ENCODE measurements at places on chromosomes 2 and 18.

GRCh38 chr2:207180741-207181140, 15.0 kb upstream of the KLF7 start:
- DNase-seq: no peak

- DNase-seq: no peak
Observed at GRCh38 chr18:70826571-70826970, 537.7 kb downstream of the SOCS6 start.

DNA sequence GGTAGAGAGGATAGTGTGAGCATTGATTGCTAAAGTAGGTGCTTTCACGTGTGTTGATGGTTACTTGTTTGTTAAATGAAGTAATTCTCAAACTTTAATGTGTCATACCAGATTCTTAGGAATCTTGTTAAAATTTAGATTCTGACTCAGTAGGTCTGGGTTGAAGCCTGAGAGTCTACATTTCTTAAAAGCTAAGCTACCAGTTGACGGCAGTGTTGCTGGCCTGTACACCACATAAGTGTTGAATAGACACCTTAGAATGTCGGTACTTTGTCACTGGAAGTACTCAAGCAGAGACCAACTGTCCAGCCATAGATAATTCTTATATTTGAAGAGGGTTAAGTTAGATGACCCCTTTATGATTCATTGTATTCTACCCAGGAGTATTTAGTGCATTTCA, 79.8 kb downstream of the ACVR2A start:
- no peak for DNase-seq

DNA sequence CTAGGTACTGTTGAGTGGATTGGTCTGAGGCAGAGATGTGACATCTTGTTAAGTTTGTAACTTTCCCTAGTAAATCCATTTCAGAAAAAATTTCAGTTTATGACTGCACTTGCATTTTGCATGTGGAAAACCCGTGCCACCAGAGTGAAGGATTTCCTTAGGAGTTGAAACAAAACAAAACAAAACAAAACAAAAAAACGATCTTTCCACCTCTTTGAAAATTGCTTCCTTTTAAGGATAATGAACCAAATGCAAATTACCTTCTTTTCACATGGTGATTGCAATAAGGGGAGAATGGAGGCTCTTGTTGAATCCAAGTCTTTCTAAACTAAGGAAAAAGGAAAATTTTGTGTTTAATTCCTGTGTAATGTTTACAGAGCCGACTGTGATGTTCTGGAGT, 43.2 kb downstream of the PHLPP1 start:
- no peak for DNase-seq

DNA sequence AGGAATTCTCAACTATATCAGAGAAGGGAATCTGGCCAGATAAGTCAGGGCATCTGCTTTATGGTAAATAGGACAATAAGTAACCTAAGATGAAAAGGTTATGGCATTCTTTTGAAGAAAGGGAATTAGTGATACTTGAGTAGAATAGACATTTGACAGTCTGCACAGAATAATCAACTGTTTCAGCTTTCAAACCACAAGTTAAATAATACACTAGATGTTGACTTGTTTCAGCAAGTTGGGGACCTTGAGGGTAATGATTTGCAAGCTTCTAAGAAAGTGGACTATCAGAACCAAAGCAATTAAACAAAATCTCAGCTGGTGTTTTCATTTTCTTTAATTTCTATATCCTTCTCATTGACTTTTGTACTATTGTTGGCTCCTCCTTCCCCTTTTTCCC, 54.5 kb downstream of the SLC39A10 start:
- DNase-seq: no peak

GRCh38 chr2:239278361-239278760, 122.5 kb downstream of the HDAC4 start:
- no peak for DNase-seq

DNA sequence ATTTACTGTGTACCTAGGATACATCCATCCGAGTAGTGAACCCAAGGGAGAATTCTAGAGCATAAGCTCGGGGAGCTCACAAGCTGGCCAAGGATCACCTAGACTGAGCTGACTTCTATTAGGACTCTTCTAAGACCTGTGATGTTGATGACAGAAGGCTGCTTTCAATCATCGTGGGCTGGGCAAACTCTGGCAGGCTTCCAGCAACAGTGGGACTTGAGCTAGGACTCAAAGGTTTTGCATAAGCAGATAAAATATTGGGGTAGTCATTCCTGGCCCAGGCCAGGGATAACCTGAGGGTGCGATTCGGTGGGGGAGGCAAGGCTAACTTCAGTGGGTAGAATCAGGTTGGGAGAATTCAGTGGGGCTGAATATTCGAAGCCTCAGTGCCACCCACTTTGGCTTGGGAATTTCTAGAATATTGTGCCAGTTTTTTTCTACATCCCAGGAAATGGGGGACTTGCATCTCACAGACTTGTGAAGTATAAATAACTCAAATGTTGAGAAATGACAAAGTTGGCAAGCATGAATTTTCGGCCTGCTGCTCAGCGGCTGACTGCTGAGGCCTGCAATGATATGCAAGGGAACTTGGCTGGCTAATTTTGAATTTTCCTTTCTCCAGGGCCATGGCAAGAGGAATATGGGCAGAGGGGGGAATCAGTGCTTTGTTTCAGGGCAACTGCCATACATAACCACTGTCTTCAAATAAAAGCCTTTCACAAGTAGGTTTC, 274.3 kb downstream of the PRKCE start:
- DNase-seq: no peak

- DNase-seq: no peak
Observed at GRCh38 chr18:44723411-44723810, 42.7 kb downstream of the SETBP1 start.

DNA sequence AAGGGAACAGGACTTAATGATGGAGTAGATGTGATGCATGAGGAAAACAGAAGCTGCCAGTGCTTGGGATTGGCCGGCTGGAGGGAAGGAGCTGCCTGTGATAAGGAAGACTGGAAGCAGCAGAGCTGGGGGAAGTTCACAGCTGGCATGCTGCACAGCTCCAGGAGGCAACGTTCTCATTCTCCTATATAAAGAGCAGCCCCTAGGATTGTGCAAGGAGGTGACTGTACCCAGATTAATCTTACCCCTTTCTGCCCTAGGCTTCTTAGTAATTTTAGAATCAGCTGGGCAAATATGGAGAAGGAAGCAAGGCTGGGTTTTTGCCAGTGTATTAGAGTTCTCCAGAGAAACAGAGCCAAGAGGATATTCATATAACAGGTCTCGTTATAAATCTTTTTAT, 155.8 kb downstream of the ALPK2 start:
- DNase-seq: no peak

GRCh38 chr2:117770730-117771129, 43.8 kb upstream of the DDX18 start:
- no peak for DNase-seq

- no peak for DNase-seq
Observed at GRCh38 chr2:21009662-21010225, 34.1 kb downstream of the APOB start.

GRCh38 chr2:17805717-17806363, 10.4 kb upstream of the MSGN1 start:
- no peak for DNase-seq

DNA sequence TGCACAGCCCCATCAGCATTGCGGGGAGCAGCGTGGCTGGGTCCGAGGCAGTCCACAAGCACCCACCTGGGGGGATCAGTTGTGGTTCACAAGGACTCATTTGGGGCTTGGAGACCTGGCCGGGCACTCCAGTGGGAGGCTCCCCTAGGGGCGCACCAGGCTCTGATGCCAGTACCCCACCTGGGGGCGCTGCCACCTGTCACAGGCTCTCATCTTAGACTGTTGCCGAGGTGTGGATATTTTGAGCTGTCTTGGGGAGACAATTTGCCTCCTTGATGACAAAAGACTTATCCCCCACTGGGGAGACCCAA, 3.0 kb downstream of the ADRA2B start:
- DNase-seq: no peak

- no peak for DNase-seq
Observed at GRCh38 chr2:37306024-37306423, 18.6 kb downstream of the PRKD3 start.

DNA sequence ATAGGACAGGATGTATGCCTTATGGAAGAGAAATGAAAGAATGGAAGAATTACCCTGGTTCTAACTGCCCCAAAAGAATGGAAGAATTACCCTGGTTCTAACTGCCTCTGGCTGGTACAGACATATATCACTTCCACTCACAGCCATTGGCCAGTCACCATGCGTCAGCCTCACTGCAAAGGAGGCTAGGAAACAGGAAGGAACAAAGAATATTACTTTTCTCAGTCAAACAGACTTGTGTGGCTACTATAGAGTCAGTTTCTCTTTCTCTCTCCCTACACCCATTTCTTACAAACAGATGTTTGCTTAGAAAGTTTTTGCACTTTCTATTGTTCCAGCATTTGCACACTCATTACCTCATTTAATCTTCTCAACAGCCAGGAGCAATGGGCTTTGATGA, 1111.1 kb upstream of the KLHL29 start:
- no peak for DNase-seq

DNA sequence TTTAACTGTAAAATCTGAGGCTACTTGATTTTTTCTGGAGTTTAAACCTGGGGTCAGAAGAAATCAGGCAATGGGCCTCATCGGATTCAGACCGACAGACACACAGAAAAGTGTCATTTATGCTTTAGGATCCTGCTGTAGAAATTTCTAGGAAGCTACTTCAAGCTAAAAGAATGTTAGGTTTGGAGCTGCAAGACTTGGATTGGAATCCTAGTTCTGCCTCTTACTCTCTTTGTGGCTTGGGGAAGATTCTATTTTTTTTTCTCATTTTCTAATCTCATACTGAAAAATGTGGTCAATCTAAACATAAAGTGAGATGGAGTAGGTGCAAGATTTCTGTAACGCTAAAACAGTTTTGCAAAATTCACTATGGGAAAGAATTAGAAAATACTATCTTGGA, 48.8 kb upstream of the KCNE4 start:
- no peak for DNase-seq

- no peak for DNase-seq
Observed at GRCh38 chr2:43391201-43391877, 164.9 kb upstream of the ZFP36L2 start.

DNA sequence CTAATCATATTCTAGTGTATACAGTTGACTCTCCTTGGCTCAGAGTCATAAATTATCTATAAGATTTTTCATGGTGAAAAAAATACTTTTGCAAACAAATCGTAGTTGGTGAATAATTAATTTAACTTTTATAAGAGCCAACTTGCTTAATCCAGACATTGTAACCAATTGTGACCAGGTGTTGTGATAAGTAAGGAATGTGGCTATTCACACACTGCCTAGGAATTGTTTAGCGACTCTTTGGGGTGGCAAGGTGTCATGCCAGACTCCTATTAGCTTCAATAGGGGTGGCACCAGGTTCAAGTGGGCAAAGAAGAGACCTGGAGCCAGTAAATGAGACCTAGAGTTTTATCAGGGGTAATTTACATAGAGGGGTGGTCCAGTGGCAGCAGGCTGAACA, 344.7 kb upstream of the PKDCC start:
- no peak for DNase-seq

GRCh38 chr18:35828591-35828990, 143.9 kb upstream of the RMP24 start:
- DNase-seq: no peak
